AML-193 (cell line): ENCODE measurements at places on chromosomes 12 and 14.

DNA sequence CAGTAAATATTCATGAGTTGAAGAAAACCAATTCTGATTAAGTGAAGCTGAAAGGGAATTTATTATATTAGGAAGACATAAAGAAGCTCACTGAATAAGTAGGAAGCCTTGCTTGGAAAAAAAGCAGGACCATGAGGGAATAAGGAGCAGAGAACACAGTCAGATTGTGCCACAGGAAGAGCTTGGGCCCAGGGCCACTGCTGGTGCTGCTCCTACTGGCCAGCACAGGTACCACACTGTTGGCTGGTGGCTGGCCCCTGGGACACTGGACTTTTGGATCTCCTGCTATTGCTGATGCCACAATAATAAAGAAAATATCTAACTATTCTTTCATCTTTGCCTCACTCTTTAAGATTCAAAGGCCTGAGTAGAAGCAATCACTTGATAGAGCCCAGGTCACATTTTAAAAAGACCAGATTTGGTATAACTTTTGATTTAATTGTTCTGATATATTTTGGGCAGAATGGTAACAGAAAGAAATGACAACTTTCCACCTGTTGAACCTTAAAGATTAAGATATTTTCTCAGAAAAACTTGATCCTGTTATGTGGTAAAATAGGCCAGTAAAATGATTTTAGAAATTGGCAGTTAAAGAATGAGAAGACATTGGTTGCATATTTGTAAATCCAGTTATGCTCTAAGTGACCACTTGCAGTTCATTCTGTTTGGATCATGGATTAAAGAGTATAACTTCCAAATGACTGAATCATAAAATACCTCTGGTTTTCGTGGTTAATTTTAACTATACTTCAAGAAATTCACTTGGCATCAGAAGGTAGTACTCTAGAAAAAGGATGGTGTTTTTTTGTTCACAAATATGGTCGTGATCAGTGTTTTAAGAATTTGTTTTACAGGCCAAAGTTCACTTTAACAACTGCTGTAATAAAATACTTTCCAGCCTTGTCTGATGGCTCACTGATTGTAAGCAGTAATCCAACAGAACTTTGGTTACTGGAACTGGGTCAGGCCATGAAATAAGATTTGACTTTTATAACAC is 68.3 kb downstream of the DERA start:
- DNase-seq = peak; percentile 8

GRCh38 chr14:23364164-23365035 is 572 bp downstream of the EFS start:
- no peak for DNase-seq

DNA sequence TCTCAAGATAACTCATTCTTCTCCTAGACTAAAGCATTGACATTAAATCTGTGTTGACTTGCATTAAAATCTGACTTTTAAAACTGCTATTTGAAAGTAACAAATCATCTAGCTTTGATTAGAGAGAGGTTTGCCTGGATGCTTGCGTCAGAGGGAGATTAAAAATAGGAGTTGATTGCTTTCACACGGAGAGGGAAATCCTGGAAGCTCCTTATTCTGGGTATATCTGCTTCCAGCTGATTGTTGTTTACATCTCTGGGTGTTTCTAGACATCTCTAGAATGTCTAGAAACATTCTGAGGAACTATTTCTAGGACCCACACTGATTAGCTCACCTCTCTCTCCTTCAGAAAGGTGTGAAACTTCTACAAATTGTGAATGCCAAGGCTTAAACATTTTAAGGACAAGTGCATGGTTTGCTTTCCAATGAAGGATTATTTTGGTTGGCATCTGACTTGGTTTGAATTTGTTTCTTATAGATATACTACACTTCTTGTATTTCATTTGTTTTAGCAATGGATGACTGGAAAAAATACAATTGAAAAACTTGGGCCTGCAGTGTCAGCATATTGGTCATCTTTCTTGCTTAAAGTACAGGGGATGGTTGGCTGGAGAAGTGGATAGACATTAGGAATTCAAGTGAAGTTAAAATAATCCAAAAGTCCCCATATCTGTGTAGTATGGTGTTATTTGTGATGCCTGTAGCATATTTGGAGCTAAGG is 2.1 kb downstream of the DIP2B start:
- no peak for DNase-seq

- no peak for DNase-seq
Observed at GRCh38 chr12:13454991-13455777, 258.7 kb downstream of the EMP1 start.

DNA sequence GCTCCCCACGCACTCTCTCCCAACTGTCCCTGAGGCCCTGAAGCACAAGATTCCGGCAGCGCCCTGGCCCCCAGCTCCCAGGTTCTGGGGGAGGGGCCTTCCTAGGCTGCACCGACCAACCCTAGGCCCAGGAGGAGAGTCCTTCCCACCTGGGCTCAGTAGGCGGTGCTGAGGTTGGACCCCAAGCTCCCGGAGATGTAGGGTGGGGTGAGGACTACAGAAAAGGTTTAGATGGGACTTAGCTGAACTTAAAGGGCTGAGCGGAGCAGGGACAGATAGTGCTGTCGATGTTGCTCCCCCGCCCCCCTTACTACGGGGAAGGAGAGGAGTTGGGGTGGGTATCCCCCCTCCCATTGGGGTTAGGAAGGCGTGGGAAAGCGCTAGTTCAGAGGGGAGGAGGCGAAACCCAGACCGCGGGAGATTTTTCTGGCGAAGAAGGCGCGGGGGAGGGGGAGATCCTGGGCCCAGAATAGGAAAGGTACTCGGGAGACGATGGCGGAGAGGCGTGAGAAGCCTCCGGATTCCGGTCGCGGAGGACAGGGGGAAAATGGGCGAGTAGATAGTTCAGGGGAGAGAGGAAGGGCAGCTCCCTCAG is 4.2 kb upstream of the BAZ2A start:
- DNase-seq = no peak
